Kidney epithelial cell (primary cell): ENCODE measurements at places on chromosomes 3 and 15.

DNA sequence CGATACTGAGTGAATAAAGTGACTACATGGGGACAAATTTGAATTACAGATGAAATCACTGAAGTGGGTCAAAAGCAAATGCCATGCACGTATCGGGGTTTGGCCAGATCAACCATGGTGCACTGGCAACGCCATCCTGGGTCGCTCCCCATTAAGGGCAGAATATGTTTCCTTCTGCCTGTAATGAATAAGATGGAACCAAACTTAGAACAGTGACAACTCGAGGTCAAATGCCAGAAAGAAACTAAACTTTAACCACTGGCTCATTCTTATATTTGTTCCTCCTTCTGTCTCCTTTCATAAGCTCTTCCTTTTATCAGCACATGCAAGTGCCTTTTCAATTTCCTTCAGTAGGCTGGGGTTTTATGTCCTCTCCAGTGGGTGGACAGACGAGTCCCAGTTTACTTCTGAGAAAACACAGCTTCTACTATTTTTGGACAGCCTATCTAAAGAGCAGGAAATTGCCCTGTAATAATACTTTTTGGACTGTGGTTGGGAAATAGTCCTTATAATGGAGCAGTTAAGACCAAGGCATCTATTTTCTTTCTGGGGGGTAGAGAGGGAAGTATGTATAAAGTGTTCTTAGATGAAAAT lies 61.4 kb downstream of the WHAMM start:
- DNase-seq = no peak

DNA sequence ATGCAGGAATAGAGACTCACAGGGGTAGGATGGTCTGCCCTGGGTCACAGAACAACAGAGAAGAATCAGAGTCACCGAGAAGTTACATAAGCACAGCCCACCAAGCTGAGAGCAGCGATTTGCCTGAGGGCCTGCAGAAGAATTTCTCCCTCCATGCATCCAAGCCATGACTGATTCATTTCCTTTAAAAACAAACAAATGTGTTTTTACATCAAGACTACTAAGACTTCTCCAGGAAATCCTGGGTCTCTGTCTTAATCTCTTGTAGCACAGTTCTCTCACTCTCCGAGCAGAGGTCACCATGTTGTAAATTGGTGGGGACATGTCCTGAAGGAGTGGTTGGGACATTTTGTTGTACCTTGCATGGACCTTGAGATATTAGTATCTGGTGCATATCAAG lies 159.8 kb downstream of the THSD4 start:
- DNase-seq = no peak

- no peak for DNase-seq
Observed at GRCh38 chr3:33954956-33955355, 156.5 kb downstream of the PDCD6IP start.

DNA sequence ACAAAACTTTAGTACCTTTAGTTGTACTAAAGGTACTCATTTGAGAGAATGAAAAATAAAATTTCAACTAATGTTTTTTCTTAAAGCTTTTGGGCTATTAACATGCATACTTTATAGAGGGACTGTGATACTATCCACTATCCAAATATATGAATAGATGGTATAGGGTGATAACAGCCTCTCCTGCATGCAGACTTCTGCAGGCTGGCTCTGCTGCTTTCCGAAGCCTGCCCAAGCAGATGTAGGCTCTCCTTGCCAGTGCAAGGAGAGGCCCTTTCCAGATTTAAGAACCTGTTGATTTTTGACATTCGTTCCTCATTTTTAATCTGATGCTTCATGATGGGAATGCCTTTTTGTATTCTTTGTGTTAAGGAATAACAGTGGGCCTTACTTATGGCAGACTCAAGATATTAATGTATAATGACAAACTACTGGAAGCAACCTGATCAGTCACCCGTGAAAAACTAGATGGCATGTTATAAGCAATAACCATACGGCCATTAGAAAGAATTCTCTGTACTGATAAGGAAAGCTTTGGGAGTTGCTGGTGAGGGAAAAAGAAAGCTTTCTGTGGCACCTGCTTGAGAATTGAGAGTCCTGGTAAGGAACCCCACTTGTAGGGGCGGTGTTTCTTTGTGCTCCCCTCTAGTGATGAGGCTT lies 181.7 kb downstream of the TP63 start:
- DNase-seq = no peak

- no peak for DNase-seq
Observed at GRCh38 chr3:108407886-108408285, 102.5 kb downstream of the MYH15 start.
